ENCODE measurements at places on chromosomes 7 and 10. TPM values are rescaled to one million over a fixed set of nuclear protein-coding genes. Genes with fewer than 3 reads are reported as not detected.

PRRT4 gene
- 0.52 TPM for total RNA-seq

RSPH10B2 gene
- 0.70 TPM for total RNA-seq

DNA sequence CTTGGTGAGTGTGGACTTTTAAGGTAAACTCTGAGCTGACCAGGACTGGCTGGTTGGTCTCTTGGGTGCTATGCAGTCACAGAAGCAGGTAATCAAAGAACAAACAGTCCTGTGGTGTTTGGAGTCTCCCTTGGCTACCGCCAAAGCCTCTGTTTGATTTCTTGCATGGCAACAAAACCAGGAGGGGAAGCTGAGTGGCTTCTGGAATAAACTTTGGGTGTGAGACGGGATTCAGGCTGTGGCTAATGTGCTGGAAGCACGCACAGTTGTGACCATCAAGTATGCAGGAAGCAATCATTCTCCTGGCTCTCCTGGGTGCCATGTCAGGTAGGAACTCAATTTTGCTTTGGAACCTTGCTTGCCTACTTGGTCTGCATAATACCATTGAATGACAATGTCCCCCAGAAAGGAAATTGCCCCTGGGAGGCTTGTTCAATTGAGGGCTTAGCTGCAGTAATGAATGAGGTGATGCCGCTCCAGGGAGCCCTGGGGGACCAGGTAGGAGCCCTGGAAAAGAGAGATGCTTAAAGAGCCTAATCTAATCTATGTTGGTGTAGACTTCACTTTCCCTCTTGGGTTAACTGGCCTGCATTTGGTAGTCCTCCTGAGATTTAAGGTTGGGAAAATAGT lies at the start of gene CDHR3:
Gene CDHR3, plus strand, starts transcription at position 227 of the 630 bp plus-strand sequence. Its CDS starts 55 bp downstream, at position 282.
- no peak for DNase-seq
- H3K36me3 ChIP-seq, result no peaks in the 10 kb centered on the region
- H3K27me3 ChIP-seq, result no peaks in the 10 kb centered on the region
- H3K4me1 ChIP-seq, result no peaks in the 10 kb centered on the region
- no peak within 1 kb of the TSS for H3K4me3 ChIP-seq
- no peak within 1 kb of the TSS for H3K27ac ChIP-seq

MMP21 gene
- 0.79 TPM for total RNA-seq

DNA sequence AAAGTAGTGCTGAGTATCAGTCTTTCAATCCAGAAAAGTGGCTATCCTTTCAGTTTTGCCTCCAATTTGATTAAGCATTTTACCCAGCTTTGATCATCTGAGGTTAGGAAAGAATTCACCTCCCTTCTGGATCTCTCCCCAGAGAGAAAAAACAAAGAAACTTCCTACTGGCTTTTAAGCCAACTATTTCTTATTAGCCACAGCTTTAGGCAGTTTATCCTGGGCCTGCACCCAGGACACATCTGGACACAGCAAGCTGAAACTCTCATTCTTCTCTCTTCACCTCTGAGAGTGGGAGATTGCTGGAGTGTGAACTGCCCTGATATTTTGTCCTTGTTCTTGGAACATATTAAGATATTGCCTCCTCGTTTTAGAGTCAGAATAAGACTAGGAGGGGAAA lies 43.5 kb upstream of the LSM8 start:
- H3K27me3 ChIP-seq, result no peaks in the 10 kb centered on the region
- no peak for DNase-seq
- H3K4me1 ChIP-seq, result no peaks in the 10 kb centered on the region
- H3K4me3 ChIP-seq, result no peak overlapping the region
- no peaks in the 10 kb centered on the region for H3K36me3 ChIP-seq

GRCh38 chr7:2869981-2870380 lies 25.9 kb upstream of the GNA12 start:
- H3K4me1 ChIP-seq, result peaks cover 37% of the 10 kb centered on the region
- peak overlapping the region; percentile 52 for H3K4me3 ChIP-seq
- no peak for DNase-seq
- H3K36me3 ChIP-seq, result no peaks in the 10 kb centered on the region
- H3K27me3 ChIP-seq, result no peaks in the 10 kb centered on the region
- H3K27ac ChIP-seq, result peak overlapping the region; percentile 45

CLRN3 gene
- not detected for total RNA-seq

NUTM2D gene
- 4.9 TPM for total RNA-seq

- no peaks in the 10 kb centered on the region for H3K27me3 ChIP-seq
- DNase-seq, result no peak
- no peak overlapping the region for H3K27ac ChIP-seq
- H3K36me3 ChIP-seq, result no peaks in the 10 kb centered on the region
Observed at GRCh38 chr7:34315032-34315431, 343.0 kb upstream of the NPSR1 start.

DNA sequence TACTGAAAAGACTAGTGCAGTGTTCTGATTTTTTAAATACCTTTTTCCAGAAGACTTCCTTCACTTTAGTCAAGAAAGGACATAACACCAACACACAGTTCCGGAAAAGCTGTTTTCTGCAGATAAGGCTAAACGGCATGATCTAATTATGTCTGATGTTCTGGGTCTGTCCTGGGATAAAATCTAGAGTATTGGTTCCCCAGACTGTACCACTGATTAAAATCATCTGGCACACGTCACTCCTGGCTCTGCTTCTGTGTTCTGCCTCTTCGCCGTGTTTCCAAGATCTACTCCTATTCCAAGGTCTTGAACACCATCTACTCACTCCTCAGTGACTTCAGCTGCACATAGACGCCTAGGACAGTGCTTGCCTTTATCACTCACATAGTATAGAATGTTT lies 100.8 kb upstream of the SFMBT2 start:
- peaks cover 41% of the 10 kb centered on the region for H3K4me1 ChIP-seq
- H3K4me3 ChIP-seq, result no peak overlapping the region
- no peak overlapping the region for H3K27ac ChIP-seq
- H3K36me3 ChIP-seq, result no peaks in the 10 kb centered on the region
- no peak for DNase-seq
- no peaks in the 10 kb centered on the region for H3K27me3 ChIP-seq

DNA sequence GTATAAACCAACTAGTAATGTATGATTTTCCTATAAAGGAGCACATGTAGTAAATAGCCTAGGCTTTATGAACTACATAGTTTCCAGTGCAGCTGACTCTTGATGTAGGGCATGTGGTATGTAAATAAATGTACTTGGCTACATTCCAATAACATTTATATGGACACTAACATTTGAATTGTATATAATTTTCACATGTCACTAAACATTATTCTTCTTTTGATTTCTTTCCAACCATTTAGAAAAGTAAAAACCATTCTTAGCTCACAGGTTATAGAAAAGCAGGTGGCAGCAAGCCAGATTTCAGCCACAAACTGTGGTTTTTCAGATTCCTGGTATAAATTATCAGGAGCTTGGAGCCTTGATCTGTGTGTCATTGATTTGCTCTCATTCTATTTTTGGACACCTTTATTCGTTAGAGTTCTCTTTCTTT lies 1182.0 kb downstream of the CNTNAP2 start:
- no peaks in the 10 kb centered on the region for H3K27me3 ChIP-seq
- no peaks in the 10 kb centered on the region for H3K4me1 ChIP-seq
- no peaks in the 10 kb centered on the region for H3K36me3 ChIP-seq
- no peak overlapping the region for H3K4me3 ChIP-seq
- no peak for DNase-seq

FAM171A1 gene
- total RNA-seq, result 7.1 TPM

DNA sequence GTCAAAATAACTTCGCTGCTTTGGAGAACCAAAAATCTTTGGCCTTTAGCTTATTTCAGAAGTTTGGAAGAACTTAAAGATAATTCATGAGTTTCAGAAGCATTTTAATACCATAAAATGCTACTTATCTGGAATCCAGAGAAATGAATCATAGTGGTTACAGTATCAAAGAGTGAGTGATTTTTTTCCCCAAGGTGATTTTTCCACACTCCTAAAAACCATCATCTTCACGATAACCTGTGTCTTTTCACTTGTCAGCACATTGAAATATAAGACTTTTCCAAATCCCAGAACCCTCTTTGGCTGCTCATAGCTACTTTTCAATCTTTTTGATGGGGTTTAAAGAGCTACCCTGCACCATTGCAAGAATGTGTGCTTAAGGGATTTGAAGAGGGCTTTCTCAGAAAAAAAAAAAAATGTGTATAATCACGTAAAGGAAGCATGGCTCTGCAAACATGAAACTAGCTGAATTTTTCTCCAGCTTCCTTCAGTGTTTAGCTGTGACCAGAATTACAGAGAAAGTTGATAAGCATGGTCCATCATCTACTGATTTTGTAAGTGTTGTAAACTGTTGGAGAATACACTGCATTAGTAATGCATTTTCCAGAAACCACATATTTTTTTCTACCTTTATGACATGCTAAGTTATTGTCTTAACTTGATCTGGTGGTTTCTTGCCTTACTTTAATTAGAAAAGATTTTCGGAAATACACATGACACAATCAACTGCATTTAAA lies 134.9 kb downstream of the BICC1 start:
- H3K27ac ChIP-seq, result no peak overlapping the region
- no peaks in the 10 kb centered on the region for H3K27me3 ChIP-seq
- H3K4me1 ChIP-seq, result no peaks in the 10 kb centered on the region
- no peak overlapping the region for H3K4me3 ChIP-seq
- no peaks in the 10 kb centered on the region for H3K36me3 ChIP-seq
- DNase-seq, result no peak

FBXL13 gene
- 0.49 TPM for total RNA-seq

DNA sequence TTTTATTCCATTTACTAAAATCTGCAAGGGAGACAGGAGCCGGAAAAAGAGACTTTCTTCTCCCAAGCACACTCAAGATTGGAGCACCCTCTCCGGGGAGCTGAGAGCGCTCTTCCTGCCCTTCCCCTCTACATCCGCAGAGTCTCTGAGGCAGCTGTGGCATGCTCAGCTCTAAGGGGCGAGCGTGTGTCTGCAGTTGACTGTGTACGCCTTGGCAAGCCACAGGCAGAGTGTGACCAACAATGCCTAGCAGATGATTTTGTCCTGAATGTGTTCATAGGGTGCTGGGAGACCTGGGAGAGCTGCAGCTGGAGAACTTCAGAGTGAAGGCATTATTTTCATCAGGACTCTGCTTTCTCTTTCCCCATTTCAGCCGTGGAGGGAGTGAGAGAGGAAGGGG lies 20.7 kb downstream of the MTURN start:
- H3K4me3 ChIP-seq, result no peak overlapping the region
- H3K27me3 ChIP-seq, result no peaks in the 10 kb centered on the region
- H3K27ac ChIP-seq, result no peak overlapping the region
- no peaks in the 10 kb centered on the region for H3K36me3 ChIP-seq
- DNase-seq, result no peak

GRCh38 chr10:130498042-130498441 lies 361.9 kb downstream of the GLRX3 start:
- H3K27me3 ChIP-seq, result no peaks in the 10 kb centered on the region
- no peak overlapping the region for H3K4me3 ChIP-seq
- no peak for DNase-seq
- H3K27ac ChIP-seq, result no peak overlapping the region
- H3K4me1 ChIP-seq, result no peaks in the 10 kb centered on the region
- no peaks in the 10 kb centered on the region for H3K36me3 ChIP-seq

- no peak overlapping the region for H3K4me3 ChIP-seq
- H3K27me3 ChIP-seq, result peaks cover 3% of the 10 kb centered on the region
- no peaks in the 10 kb centered on the region for H3K36me3 ChIP-seq
- DNase-seq, result no peak
Observed at GRCh38 chr10:81871558-81871957, 3.4 kb upstream of the NRG3 start.

DNA sequence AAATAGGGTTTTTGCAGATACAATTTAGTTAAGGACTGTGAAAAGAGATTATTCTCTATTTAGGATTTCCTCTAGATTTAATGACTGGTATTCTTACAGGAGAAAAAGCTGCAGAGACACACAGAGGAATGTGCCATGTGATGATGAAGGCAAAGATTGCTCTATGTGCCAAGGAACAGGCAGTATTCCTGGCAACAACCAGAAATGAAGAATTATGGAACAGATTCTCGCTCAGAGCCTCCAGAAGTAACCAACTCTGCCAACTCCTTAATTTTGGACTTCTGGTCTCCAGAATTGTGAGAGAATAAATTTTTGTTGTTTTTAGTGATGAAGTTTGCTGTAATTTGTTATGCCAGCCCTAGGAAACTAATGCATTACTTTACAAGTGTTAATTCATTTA lies 307.6 kb upstream of the SEMA3A start:
- H3K27ac ChIP-seq, result no peak overlapping the region
- no peaks in the 10 kb centered on the region for H3K36me3 ChIP-seq
- no peaks in the 10 kb centered on the region for H3K27me3 ChIP-seq
- DNase-seq, result no peak
- H3K4me3 ChIP-seq, result no peak overlapping the region

- no peak overlapping the region for H3K27ac ChIP-seq
- no peak for DNase-seq
- no peak overlapping the region for H3K4me3 ChIP-seq
- no peaks in the 10 kb centered on the region for H3K36me3 ChIP-seq
Observed at GRCh38 chr10:105967256-105967655, 1197.2 kb downstream of the SORCS1 start.

DNA sequence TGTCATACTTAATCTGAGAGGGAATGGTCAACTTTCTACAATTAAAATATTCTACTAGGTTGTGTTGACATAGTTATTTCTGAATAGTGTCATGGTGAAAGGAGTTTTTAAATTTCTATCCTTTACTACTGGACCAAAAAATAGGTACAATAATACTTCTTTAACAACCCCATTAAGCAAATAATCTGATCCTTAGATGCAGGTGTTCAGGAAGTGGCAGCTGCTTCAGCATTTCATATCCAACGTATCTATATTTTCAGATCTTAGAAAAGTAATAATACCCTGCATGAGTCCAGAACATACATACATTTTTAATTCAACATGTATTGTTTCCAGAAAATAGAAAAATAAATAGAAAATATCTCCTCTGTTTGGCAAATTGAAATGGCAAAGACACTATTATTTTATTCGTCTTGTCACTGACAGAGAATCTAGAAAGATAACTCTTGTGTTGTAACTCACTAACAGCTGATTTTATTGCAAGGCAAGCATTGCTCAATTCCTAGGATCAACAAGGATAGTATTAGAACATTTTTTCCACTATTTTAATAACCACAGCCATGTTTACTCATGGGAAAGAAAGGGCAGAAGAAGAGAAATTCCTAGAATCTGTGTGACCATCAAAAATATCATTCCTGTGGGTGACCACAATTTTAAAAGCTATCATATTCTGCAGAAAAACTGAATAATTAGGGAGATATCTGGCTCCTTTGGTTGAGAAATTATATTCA lies 159.3 kb upstream of the CNTNAP2 start:
- H3K27ac ChIP-seq, result no peak overlapping the region
- H3K4me1 ChIP-seq, result no peaks in the 10 kb centered on the region
- H3K4me3 ChIP-seq, result no peak overlapping the region
- DNase-seq, result no peak
- no peaks in the 10 kb centered on the region for H3K27me3 ChIP-seq

DNA sequence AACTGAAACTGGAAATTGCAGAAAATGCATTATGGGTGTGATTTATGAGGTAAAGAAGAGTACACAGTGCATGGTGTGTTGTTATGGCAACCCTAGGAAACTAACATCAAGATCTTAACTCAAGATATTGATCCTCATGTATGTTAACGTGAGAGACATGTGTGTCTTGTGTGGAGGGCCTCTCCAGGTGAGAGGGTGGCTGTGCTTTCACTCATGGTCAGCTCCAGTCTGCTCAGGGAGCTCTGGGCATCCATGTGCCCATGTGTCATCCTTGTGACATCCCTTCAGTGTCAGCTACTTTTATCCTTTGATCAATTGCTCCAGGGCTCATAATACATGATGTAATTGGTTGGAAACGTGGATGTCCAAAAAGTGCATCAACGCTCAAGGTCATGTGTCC lies 24.9 kb upstream of the INSYN2A start:
- no peaks in the 10 kb centered on the region for H3K4me1 ChIP-seq
- H3K36me3 ChIP-seq, result no peaks in the 10 kb centered on the region
- DNase-seq, result no peak
- no peaks in the 10 kb centered on the region for H3K27me3 ChIP-seq
- H3K4me3 ChIP-seq, result no peak overlapping the region

Measured in CD4-positive, alpha-beta memory T cell (primary cell).